NCI-H748 treated with DMSO at 0.1 percent for 48 hours (cell line): ENCODE measurements at places on chromosomes 16 and 17.

DNA sequence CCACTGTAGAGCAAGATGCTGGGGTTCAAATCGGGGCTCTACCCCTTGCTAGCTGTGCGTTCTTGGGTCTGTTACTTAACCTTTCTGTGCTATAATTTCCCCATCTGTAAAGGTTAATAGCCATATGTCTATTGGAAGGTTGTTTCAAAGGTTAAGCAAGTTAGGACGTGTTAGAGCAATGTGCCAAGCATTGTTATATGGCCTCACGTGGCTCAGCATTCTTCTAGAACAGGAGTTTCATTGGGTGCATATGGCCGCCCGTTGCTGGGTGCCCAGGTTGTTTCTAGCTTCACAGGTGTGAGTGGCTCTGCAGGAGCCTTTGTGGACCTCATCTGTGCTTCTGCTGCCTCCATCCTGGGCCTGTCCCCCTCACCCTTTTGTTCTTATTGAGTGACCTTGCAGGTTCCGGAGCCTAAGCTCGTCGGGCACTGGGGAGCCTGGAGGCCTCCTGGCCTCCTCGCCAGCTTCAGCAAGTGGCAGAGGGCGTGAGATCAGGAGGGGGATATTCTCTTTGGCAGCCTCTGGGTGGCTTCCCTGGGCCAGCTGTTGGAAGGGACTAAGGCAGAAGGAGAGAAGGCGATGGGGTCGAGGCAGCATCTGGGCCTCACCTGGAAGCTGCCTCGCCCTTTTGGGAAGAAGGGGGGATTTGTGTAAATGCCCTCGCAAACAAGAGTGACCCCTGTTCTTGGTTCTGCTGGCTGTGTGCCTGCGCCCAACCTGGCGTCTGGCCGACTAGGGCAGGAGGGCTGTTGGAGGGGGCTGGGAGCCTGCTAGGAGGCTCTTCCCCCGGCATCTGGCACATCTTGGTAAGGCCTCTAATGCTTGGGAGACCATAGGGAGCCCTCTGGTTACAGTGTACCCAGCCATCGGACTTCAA is 80.2 kb upstream of the CIBAR2 start:
- no peak for DNase-seq

GRCh38 chr17:28925912-28926365 is 23.1 kb upstream of the DHRS13 start:
- no peak for DNase-seq

- no peak for DNase-seq
Observed at GRCh38 chr16:14600164-14600563, 29.9 kb downstream of the PARN start.

- DNase-seq: peak; percentile 3
Observed at GRCh38 chr16:48608871-48609651, 919 bp downstream of the N4BP1 start.

- no peak for DNase-seq
Observed at GRCh38 chr17:9672266-9672665, 26.9 kb downstream of the USP43 start.

DNA sequence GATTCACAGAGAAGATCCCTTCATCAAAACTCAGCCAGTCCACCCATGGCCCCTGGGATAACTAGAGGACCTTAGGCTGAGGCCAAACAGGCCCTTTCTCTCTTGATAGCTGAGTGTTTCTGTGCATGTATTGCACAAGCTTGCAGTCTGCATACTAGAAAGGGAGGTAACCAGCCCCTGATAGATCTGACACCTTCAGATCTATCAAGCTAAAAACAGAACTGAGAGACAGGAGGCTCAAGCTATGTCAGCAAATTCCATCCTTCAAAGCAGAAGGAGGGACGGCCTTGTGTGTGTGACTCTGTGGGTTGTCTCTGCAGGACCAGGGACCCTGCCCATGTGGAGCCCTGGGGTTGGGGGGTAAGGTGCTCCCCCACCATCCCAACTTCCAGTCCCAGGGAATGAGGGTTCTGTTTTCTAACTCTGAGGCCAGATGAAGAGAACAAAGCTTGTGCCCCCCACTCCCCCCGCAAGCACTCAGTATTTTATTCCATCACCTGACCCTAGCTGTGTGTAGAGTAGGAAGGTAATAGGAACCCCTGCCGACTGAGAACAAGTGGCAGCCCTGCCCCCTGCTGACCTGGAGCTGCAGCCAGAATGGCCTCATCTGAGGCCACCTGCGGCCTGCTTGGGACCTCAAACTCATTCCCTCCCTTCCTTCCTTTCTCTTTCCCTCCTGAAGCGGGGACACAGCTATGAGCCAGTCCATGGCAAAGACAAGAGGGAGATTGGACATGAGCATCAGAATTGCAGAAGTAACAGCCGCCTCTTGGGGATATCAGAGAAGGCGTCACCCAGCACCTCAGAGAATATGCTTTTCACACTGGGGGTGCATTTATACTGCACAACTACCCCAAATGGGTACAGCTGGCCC is 63.8 kb downstream of the SMPD3 start:
- no peak for DNase-seq
